Astrocyte (in vitro differentiated cells and primary cell): ENCODE measurements at places on chromosomes 6 and 20. TPM values are rescaled to one million over a fixed set of nuclear protein-coding genes. Genes with fewer than 3 reads are reported as not detected.

DNA sequence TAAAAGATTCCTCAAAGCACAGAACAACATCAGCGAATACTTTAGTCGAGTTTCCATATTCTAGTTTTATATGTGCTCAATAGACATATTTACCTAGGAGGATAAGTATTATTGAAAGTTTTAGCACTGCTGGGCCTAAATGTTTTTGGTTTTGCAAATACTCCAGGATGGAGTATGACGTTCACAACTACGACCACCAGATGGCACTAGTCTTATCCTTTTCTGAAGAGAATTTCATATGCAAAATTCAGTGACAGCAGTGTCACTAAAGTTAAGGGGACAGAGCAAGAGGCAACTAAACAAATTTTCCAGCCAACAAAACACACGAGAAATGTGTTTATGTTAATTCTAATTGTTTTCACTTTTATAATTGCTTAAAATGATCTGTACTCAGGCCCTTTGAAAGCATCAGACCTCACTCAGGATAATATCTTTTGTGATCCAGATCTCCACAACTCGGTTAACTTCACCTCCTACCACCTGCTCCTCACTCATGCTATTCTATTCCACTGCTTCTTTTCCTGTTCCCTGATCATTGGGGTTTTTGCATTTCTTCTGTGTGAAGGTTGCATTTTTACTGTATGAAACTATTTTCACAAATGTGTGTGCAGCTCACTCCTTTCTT lies 220.8 kb downstream of the TRDN start:
- peak; percentile 27 for DNase-seq

The DNPH1 gene
- 15.1 and 17.6 TPM in 2 replicates for total RNA-seq

- peak; percentile 19 for DNase-seq
Measured at GRCh38 chr6:164109770-164110140, 695.2 kb downstream of the QKI start.

The BANF2 gene
- not detected in 2 replicates for total RNA-seq

The CENPQ gene
- 3.4 and 4.1 TPM in 2 replicates for total RNA-seq

GRCh38 chr6:36986704-36987047 lies 680 bp upstream of the MTCH1 start:
- DNase-seq = no peak

The PI16 gene
- total RNA-seq = not detected in 2 replicates

The OGFRL1 gene
- total RNA-seq = 32.4 and 35.3 TPM in 2 replicates

GRCh38 chr6:37619641-37620040 lies 78.0 kb downstream of the MDGA1 start:
- no peak for DNase-seq

DNA sequence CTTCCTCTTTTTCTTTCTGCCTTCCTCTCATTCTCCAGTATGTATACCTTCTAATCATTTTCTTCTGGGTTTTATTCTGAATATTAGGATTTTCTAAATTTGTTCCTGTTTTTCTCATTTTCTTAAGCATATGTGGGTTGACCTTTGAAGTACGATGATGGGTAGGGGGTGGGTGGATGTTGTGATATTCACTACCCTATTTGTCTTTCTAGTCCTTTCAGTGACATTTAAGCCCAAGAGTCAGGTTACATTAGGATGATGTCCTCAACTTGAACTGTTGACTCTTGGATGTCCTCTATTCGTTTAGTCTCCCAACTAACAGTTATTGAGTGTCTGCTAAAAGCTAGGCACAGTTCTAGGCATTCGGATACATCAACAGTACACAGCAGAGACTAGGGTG lies 7.3 kb downstream of the ABT1 start:
- DNase-seq = no peak
